ENCODE measurements at places on chromosomes 2 and 18.

GRCh38 chr2:167925758-167926157, 321.6 kb downstream of the STK39 start:
- DNase-seq: no peak

- no peak for DNase-seq
Observed at GRCh38 chr2:96528006-96528699, 8.4 kb upstream of the ARID5A start.

DNA sequence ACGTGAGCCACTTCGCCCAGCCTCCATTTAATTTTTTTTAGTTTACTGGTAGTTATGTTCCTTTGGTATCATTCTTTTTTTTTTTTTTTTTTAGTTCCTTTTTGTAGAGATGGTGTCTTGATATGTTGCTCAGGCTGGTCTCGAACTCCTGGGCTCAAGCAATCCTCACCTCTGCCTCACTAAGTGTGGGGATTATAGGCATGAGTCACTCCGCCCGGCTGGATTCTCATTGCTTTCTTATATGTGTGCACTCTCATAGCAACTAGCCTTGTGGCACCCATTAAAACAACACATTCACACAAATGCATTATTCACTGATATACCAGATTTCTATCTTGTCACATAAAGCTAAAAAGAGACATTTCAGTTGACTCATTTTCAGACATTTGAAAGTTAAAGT, 4.2 kb downstream of the TTC27 start:
- DNase-seq: no peak

- DNase-seq: no peak
Observed at GRCh38 chr2:234998404-234999211, 46.8 kb downstream of the SH3BP4 start.

- no peak for DNase-seq
Observed at GRCh38 chr18:3983351-3983969, 471.6 kb downstream of the DLGAP1 start.

GRCh38 chr2:60517446-60517845, 36.0 kb downstream of the BCL11A start:
- no peak for DNase-seq

DNA sequence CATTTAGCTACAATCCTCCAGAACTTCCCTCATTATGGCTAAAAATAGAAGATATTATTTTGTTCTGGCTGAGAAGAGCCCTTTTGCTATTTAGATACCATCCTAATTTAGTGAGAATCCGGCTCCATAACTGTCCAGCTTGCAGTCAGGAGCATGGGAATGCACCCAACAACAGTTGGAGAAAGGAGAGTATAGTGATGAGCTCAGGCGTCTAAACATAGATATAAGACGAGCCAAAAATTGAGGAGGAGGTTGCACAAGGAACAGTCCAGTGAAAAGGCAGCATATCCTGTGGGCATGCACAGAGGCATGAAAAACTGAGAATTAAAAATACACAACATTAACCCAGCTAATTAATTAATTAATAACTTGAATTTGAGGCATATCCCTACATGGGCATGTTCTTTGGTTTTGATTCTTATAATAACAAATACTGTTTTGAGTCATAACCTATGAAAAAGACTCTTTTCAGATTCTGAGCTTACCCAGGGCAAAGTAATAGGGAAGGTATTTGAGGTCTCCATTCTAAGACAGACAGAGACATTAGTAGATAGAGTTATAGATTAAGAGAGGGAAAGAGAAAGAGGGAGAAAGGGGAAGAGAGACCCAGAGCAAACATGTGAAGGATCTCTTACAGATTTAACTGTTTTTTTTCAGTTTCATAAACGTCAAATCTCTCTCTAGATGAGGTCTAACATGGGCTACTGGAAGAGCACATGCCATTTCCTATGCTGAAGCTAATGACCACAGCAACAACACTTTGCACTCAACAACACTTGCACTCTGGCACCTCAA, 311.2 kb downstream of the OSR1 start:
- no peak for DNase-seq

GRCh38 chr18:36595046-36595817, 233.6 kb downstream of the TPGS2 start:
- no peak for DNase-seq

DNA sequence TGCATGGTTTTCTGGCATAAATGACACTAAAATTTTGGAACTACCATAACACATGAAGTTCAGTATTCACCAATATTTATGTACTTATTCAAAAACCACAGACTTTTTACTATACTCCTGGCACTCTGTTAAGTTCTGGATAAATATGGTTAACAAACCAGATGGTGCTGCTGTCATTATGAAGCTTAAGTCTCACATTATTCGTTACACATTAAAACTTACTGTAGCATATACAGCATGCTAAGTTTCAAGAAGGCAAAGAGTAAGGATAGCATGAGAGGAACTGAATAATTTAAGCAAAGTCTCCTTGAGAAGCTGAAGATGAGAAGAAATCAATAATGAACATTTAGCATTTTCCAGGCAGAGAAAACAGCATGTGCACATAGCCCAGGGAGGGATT, 929.5 kb downstream of the NRXN1 start:
- no peak for DNase-seq

DNA sequence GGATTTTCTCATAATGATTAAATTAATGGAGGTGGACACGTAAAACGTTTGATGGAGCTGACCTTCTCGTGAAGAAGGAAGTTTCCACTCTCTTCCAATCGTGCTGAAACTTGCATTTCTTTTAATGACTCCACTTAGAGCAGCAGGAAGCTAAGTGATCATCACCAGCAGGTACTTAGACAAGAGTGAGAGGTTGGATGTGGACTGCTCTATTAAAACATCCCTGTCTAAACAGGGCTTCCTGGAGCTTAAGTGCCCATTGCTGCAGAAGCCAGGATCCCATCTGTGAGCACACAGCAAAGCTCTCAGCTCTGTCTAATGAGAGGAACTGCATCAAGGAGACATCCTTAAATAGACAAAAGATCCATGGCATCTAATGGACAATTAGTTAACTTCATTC, 1539.5 kb upstream of the CELF4 start:
- DNase-seq: no peak

DNA sequence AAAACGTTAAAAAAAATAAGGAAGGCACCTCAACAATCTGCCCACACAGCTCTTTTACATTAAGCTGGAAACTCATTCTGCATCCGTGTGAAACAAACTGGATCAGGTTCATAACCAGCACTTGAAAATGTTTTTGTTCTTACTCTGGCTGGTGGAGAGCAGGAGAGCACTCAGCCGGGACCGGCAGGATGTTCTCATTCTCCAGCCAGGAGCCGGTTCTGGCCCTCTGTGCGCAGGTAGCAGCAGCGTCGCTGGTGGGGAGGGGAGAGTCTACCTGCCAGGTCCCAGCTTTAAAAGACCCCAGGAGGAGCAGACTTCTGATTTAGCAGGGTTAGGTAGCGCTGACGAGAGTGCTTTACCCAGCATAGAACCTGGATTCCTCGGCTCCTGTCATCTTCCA, 834.9 kb upstream of the SALL3 start:
- no peak for DNase-seq

DNA sequence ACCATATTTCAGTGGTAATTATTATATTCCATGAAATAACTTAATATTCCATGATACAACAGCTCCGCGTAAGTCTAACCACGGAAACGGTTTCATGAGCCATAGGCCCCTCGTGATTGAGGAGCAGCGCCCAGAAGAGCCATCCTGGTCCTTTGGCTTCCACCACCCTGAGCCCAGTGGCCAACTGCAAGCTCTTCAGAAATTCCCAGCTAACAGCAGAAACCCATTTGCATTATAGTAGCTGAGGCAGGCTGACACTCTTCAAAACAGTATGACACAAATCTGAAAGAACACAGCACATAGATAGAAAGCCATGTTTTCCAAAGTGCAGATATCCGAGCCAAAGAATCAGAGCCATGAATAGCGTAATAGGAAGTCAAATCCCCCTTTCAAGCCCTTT, 120.9 kb upstream of the NFATC1 start:
- DNase-seq: no peak

DNA sequence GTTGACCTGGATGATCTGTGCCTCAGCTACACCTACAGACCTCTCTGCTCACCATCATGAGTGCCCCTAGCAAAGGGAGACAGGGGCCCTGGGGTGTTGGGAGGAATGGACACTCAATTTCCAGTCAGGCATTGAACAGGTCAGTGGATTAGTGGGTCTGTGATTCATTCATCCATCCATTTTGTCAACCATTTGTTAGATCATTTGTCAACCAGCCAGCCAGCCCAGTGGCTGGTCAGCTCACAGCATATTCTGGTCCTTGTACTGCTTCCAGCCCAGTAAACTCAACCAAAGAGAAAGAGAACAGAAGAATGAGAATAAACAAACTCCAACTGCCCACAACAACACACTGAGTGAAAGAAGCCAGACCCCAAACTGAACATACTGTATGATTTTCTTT, 4.6 kb upstream of the KLF11 start:
- no peak for DNase-seq

GRCh38 chr2:206989311-206989710, 50.0 kb downstream of the CPO start:
- DNase-seq: no peak

GRCh38 chr18:77911971-77912605, 662.4 kb downstream of the GALR1 start:
- no peak for DNase-seq

GRCh38 chr2:207288628-207289027, 122.9 kb upstream of the KLF7 start:
- no peak for DNase-seq

- no peak for DNase-seq
Observed at GRCh38 chr2:225120186-225120585, 77.9 kb upstream of the DOCK10 start.

GRCh38 chr2:172246649-172247048, 143.9 kb upstream of the DLX2 start:
- DNase-seq: no peak

- DNase-seq: no peak
Observed at GRCh38 chr2:231682603-231683291, 25.6 kb upstream of the PTMA start.

GRCh38 chr2:240419723-240420122, 15.7 kb upstream of the GPC1 start:
- no peak for DNase-seq

DNA sequence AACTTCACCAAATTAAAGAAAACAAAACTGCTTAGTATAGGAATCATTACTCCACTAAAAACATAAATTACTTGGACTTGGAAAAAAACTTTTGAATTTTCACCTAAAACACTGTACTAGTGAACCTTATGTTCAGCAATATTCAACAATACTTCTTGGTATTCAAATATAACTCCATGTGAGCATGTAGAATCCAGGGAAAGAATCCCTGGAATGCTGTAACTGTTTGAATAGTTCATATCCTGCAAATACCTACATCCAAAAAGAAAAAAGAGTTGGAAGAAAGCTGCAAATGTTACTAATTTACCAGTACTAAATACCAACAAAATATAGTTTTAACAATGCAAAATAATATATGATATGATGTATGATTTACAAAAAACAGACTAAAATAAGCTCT, 65.4 kb downstream of the IKZF2 start:
- no peak for DNase-seq

DNA sequence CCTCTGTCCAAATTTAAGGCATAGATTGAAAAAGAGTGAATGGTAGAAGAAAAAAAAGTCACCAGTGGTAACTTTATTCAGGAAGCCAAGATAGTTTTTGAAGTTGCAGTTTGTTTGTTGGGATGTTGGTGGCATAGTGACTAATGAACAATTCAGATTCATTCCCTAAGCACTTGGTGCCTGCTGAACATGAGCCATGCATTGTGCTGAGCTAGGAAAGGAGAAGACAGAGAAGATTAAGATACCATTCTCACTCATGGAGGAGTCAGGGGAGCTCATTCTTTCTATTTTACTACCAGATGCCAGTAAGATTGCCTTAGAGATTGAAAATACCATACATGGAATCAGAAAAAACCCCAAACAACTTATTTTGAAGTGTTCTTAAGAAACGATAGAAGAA, 25.1 kb downstream of the MEIS1 start:
- DNase-seq: no peak

DNA sequence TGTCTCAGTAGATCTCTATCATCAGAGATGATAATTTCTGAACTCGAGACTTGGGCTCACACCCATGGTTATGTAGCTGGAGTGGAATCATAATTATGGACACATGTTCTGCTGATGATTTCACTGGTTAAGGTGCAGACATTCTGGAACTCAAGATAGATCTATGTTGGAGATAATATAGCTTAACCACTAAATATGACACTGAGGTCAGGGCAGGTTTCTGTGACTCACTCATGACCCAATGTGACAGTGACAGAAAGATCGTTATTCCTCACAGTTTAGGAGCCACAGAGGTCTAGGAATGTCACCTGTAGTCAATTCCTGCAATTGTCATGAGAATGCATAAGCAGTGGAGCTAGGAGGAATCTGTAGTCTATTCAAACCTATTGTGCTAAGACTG, 828.6 kb downstream of the TRIB2 start:
- no peak for DNase-seq

- no peak for DNase-seq
Observed at GRCh38 chr2:178473931-178474330, 4.5 kb downstream of the FKBP7 start.

- DNase-seq: no peak
Observed at GRCh38 chr2:58186501-58186900, 54.6 kb downstream of the FANCL start.

DNA sequence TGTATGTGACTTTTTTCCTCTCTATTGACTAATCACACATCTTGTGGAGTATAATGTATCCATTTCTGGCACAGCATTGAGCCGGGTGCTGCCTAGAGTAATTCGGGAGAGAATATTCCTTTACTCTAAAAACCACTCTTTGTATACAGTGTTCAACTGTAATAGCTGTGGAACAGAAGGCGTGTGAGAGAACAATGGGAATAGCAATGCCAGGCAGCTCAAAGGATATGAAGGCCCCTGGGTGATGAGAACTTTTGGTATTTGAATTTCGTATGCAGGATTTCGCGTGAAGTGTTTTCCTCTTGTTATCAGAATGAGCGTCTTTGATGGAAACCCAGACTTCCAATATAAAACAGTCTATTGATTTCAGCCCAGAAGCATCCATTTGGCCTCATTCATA, 84.6 kb upstream of the MAP3K20 start:
- no peak for DNase-seq

DNA sequence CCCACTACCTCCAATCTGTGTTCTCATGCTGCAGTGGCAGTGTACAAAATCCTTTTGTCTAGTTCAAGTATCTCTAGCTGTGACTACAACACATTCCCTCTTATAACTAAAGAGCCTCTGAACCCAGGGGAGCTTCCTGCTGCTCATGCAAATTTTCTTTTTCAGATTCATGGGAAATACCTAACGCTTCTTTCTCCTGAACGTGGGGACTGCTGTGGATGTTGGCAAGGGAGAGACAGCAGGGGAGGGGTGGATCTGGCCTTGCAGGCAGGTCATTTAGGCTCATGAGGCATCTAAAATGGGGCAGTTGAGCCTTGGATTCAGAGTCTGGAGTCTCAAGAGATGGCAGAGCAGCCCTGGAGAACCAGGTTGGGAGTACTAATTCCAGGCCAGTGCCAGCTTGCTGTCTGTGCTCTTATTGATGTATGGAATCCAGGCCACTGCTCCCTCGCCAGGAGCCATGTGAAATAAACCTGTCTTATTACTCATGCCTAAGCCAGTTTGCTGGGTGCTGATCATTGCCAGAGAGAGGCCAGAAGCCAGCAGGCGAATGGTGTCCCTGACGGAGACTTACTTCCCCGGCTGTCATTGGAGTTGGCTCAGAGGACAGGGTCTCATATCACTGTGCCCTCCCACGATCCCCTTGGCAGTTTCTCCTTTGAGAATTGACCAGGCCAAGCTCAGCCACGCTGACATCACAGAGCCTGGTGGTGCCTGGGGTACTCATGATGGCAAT, 29.2 kb upstream of the TNP1 start:
- no peak for DNase-seq

Measured in stimulated activated CD8-positive, alpha-beta memory T cell treated with anti-CD3 and anti-CD28 coated beads, Interleukin-15, amount 100 ng/mL, for 1 hour (primary cell).